ENCODE measurements at places on chromosomes 1 and 21.

DNA sequence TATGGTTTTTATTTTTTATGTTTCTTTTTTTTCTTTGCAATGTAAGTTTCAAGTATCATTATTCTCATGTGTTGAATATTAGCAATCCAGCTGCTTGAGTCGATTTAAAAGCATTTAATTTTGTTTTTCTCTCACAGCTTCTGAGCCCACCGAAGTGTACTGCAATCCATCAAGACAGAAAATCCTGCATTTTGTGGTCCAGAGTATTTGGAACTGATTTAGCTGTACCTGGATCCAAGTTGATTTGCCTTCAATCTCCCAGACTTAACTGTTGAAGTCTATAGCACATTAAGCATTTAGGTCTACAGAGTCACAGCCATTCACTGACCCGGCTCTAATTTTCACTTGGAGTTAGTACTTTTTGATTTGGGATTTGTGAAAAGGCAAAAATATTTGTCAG lies 622.9 kb upstream of the ADAMTS5 start:
- DNase-seq = no peak

DNA sequence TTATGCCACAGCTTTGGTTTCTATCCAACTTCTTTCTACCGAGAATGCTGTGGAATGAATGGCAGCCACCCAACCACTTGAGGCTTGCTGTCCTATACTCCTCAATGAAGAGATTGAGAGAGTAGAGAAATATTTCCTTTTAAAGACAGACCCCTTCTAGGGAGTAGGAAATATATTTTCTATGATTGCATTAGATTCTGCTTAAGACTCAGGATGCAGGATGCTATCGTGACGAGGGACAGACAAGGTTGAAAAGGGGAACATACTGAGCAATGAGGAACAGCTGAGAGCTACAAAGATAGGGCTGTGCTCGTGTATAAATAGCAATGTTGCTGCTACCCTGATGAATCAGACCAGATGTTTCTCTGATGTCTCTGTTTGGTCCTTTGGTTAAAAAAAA lies 7.1 kb upstream of the RASAL2 start:
- peak; percentile 74 for DNase-seq

DNA sequence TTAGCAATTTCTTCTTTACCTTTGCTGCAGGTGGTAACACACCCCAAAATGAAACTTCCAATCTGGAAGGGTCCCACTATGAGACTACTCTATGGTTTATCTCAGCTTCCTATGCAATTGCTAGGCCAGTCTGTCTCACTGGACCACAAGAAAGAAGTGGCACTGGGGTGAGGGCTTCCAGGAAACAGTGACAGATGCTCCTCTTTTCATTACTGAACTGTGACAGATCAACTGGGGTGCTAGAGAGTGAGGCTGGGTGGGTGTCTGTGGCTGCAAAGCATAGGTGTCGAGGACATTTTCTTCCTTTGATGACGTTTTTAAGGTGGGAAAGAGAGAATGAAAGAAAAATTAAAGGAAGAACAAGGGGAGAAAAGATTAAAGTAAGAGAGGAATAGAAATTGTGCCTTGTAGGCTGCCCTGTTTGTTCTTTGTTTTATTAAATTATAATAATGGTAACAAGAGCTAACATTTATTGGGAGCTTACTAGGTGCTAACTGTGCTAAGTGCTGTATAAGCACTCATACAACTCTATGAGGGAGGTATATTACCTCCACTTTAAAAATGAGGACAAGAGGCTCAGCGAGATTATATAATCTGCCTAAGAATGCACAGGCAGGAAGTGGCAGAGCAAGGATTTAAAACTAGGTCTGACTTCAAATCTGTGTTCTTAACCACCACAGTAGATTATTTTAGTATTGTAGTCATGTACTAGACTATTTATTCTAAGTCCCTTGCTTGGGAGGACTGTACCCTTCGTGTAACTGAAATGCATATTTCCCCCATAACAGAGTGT lies 27.8 kb upstream of the DMRTA2 start:
- DNase-seq = no peak

DNA sequence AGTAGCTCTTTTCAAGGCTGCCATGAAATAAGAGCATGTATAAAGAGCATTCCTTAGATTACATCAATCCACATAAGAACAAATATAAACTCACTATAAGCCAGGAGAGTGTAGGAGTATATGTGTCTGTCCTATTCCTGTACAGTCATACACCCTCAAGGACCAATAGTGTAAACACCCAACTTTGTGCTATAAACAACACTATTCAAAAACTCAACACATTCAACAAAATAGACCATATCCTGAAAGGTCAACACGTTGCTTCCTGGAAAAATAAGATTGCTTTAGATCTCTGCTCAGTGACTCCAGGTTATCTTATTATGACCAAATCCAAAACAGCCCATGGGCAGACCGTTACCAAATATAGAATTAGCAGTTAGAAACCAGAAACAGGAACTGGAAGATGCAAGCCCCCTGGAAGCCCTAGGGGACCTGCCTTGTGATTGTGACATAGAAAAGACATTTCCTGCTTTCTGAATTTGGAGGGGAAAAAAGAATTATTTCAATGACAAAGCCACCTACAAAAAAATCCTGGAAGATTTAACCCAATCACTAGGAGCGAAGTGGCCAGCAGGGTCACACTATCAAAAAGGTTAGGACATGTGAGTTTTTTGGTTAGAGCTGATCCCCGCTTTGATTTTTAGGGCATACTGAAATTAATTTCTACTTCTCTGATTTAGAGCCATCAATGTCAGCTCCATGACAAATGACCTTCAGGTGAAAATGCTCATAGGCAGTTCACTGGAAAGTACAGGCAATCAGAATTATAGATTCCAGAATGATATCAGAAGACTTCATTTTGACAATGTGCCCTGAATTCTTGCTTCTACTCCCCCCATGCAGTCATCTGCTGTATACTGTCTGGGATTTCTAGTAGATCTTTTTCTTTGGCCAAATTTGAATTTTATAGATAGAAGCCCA lies 59.9 kb downstream of the LRRC8C start:
- no peak for DNase-seq

GRCh38 chr1:115280064-115280463 lies 58.0 kb downstream of the NGF start:
- peak; percentile 78 for DNase-seq

- peak; percentile 71 for DNase-seq
Measured at GRCh38 chr1:173477286-173478093, at the start of gene PRDX6. TSS of gene PRDX6 (plus strand) at chr1:173477335. CDS start at chr1:173477398, 63 bp downstream.

GRCh38 chr1:32743380-32744070 lies 41.0 kb upstream of the SYNC start:
- DNase-seq = peak; percentile 42

GRCh38 chr1:100075773-100076172 lies 57.0 kb downstream of the SASS6 start:
- no peak for DNase-seq

GRCh38 chr1:101188331-101188730 lies 48.5 kb upstream of the S1PR1 start:
- DNase-seq = no peak

DNA sequence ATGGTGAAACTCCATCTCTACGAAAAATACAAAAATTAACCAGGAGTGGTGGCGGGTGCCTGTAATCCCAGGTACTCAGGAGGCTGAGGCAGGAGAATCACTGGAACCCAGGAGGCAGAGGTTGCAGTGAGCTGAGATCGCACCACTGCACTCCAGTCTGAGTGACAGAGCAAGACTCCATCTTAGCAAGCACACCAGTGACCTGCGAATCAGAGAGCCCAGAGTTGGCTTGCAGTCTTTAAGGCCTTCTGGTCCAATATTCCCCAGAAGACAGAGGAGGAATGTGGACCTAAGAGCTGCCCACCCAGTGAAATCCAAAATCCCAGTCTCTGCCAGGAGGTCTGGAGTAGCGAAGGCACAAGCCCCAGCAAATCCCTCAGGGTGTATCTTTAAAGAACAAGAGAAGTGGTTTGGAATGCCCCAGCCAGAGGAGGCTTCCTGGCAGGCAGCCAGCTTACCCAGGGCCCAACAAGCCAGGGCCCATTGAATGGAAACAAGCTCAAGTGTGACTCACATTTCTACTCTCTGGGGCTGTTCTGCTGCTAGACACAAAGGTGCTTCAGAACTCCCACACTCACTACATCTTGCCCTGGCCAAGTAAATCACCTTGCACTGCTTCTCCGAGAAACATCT lies 23.9 kb downstream of the GPR161 start:
- no peak for DNase-seq

GRCh38 chr21:29115899-29116298 lies 14.5 kb upstream of the MAP3K7CL start:
- DNase-seq = no peak

GRCh38 chr1:212532469-212533147 lies 76.0 kb upstream of the ATF3 start:
- DNase-seq = no peak

- DNase-seq = no peak
Measured at GRCh38 chr1:101221945-101222429, 14.8 kb upstream of the S1PR1 start.

- peak; percentile 51 for DNase-seq
Measured at GRCh38 chr1:41503538-41504113, 19.1 kb upstream of the EDN2 start.

DNA sequence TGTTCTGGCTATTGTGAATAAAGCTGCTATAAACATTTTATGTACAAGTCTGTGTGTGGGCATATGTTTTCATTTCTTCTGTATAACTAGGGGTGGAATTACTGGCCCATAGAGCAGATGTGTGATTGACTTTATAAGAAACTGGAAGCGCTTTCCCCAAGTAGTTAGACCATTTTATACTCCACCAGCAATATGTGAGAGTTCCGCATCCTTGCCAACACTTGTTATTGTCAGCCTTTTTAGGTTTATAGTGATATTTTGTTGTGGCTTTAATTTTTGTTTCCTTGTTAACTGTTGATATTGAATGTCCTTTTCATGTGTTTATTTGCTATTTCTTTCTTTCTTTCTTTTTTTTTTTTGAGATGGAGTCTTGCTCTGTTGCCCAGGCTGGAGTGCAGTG lies 9.4 kb downstream of the MAN1C1 start:
- DNase-seq = no peak

- DNase-seq = no peak
Measured at GRCh38 chr1:46284058-46284457, 19.4 kb downstream of the LRRC41 start.

GRCh38 chr1:94011709-94012595 lies 102.7 kb upstream of the GCLM start:
- DNase-seq = no peak

DNA sequence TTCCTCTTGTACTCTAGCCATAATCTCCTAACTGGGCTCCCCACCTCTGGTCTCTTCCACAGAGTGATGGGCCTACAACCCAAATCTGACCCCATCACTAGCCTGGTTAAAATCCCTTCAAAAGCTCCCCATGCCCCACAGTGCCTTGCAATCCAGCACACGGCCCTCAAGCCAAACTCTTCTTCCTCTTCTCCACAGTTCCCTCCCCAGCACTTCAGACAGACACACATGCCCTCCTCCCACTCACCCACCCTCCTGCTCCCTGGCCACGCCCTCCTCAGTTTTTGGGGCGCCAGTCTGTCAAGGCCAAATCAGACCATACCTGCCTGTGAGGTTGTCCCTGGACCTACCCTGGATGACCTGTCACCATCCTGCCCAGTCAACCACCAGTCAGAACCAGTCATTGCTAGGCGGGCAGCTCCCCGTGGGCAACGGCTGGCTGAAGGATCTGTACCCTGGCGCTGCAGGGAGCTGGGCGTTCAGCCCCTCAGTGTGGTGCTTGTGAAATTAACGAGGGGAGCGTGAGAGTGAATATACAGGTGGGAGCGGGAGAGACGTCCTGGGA lies 753 bp downstream of the C1orf210 start:
- DNase-seq = no peak

DNA sequence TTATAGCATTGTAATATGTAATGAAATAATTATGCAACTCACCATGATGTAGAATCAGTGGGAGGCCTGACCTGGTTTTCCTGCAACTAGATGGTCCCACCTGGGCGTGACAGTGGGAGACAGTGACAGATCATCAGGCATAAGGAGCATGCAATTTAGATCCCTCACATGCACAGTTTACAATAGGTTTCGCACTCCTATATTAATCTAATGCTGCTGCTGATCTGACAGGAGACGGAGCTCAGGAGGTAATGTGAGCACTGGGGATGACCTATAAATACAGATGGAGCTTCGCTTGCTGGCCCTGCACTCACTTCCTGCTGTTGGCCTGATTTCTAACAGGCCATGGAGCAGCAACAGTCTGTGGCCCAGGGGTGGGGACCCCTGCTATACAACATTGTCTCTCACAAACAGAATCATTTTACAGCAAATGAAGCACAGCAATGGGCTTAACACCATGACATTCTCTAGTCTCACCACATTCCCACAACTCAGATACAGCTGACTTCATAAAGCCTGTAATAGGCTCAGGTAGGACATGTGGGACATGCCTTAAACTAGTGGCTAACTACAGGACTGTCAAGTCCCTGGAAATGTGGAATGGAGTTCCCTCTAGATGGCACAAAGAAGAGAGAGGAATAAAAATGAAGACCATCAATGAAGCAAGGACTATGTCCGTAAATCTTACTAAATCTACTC lies 40.7 kb upstream of the SLC5A9 start:
- no peak for DNase-seq

GRCh38 chr1:64917907-64918306 lies 48.4 kb downstream of the JAK1 start:
- DNase-seq = no peak

- no peak for DNase-seq
Measured at GRCh38 chr1:103779932-103780331, 30.2 kb downstream of the AMY1C start.

DNA sequence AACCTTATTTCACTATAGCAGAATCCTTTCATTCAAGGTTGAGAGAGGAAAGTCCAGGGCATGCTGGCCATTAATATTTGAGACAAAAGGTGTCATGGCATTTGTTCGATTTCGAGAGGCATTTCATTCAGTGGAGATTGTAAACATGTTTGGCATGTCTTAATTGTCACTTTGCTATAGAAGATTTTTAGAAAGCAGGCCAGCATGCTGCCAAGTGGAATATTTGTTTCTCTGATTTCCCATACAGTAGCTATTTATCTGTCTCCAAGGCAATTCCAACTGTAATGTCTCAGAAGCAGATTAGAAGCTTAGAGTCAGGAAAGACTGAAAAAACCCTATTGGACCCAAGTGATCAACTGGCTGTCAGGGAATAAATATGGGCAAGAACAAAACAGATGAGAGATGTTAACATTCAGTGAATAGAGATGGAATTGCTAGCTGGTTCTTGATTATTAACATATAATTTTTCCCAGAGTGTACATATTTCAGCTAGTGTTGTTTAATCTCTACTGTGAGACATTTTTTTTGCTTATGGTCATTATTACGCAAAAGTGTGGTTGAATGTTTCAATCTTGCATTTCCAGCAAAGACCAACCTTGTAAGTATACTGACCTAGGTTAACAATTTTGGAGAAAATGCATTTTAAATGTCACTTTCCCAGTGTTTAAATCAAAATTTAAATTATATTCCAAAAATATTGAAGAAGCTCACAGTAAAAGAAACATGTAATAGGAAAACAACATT lies 174.6 kb downstream of the KCNK2 start:
- peak; percentile 7 for DNase-seq

- DNase-seq = no peak
Measured at GRCh38 chr1:86259390-86259789, 102.8 kb upstream of the COL24A1 start.

GRCh38 chr21:19122356-19122755 lies 718.8 kb upstream of the TMPRSS15 start:
- DNase-seq = no peak
